Mucosa of gallbladder (tissue), 1 donor: ENCODE measurements at places on chromosomes 12 and 14.

- no peak for DNase-seq
These were observed 29.7 kb downstream of the CHGA start for GRCh38 chr14:92952481-92953298.

DNA sequence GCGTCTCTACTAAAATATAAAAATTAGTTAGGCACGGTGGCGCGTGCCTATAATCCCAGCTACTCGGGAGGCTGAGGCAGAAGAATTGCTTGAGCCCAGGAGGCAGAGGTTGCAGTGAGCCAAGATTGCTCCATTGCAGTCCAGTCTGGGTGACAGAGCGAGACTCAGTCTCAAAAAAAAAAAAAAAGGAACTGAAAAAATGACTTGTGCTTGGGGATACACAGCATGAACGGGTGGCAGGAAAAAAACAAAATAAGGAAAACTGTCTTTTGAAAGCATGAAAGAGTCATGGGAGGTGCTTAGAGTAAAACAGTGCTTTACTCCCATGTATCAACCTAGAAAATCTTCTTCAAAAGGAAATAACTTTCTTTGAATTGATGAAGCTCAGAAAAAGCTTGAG, 80.8 kb downstream of the TMTC1 start:
- no peak for DNase-seq

- peak; percentile 92 for DNase-seq
These were observed 7.9 kb downstream of the DYNC1H1 start for GRCh38 chr14:101972126-101972866.

GRCh38 chr14:46651526-46652144, at the start of gene RPL10L:
Gene RPL10L (minus strand): TSS chr14:46651781. CDS start chr14:46651736, 45 bp downstream.
- DNase-seq, result no peak
